Muscle of arm (tissue), 14 donors: ENCODE measurements at places on chromosomes 13 and 19. TPM values are rescaled to one million over a fixed set of nuclear protein-coding genes. Genes with fewer than 3 reads are reported as not detected.

Gene PNMA8A
- polyA plus RNA-seq: 18.6 TPM

Gene GFY
- polyA plus RNA-seq: not detected

Gene RXFP2
- polyA plus RNA-seq: not detected

Gene MISP3
- 0.67 TPM for polyA plus RNA-seq

Gene ZNF285
- 7.1 TPM for polyA plus RNA-seq

Gene FUT6
- not detected for polyA plus RNA-seq

Gene ZNF530
- polyA plus RNA-seq: not detected

Gene PRKCG
- not detected for polyA plus RNA-seq

Gene PINLYP
- polyA plus RNA-seq: 5.8 TPM

Gene ZNF773
- 7.4 TPM for polyA plus RNA-seq

Gene ZGLP1
- 2.4 TPM for polyA plus RNA-seq

Gene SSC5D
- 37.5 TPM for polyA plus RNA-seq

Gene VSTM1
- not detected for polyA plus RNA-seq

Gene PLPP2
- polyA plus RNA-seq: 0.41 TPM

Gene FGF22
- polyA plus RNA-seq: 0.15 TPM

Gene SLC46A3
- polyA plus RNA-seq: 2.2 TPM

Gene ETV2
- polyA plus RNA-seq: 1.9 TPM

Gene PALM3
- polyA plus RNA-seq: 0.58 TPM

Gene DMKN
- polyA plus RNA-seq: 50.3 TPM

Gene DCT
- polyA plus RNA-seq: 0.26 TPM

Gene ZNF99
- 0.11 TPM for polyA plus RNA-seq

Gene ZNF331
- polyA plus RNA-seq: 9.1 TPM

Gene PSG11
- polyA plus RNA-seq: 0.98 TPM

Gene CABP5
- not detected for polyA plus RNA-seq

Gene F2RL3
- 0.35 TPM for polyA plus RNA-seq

Gene CLPTM1
- 53.2 TPM for polyA plus RNA-seq

Gene ZNF529
- 13.4 TPM for polyA plus RNA-seq

Gene ZSCAN4
- polyA plus RNA-seq: not detected

Gene LILRB1
- polyA plus RNA-seq: 1.1 TPM

Gene ACP7
- polyA plus RNA-seq: not detected
